Lower lobe of right lung (tissue), 2 donors: ENCODE measurements at places on chromosomes 7 and 10. TPM values are rescaled to one million over a fixed set of nuclear protein-coding genes. Genes with fewer than 3 reads are reported as not detected.

DNA sequence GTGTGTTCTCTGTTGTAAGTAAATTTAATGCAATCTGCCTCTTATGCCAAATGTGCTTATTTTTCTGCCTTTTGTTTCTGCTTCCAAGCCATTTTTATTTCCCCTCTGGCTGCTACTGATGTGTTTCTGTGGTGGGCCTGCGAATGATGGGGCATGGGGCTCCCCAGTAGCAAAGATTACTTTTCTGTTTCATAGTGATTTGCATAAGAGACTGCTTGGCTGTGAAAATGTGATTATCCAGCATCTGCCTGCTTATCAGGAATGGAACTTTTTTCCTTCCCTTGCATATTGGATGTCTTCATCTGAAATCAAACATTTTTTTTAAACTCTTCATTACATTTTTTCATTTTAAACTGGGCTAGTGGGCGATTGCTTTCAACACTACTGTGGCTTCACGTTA lies 57.7 kb upstream of the BTBD16 start:
- no peaks in the 10 kb centered on the region for H3K27me3 ChIP-seq
- H3K27ac ChIP-seq = no peak overlapping the region
- no peaks in the 10 kb centered on the region for H3K4me1 ChIP-seq
- no peak for DNase-seq

AKR1D1 gene
- not detected for total RNA-seq

GRCh38 chr10:20745556-20746375 lies 151.3 kb downstream of the NEBL start:
- H3K27me3 ChIP-seq = no peaks in the 10 kb centered on the region
- H3K4me3 ChIP-seq = no peak overlapping the region
- no peak overlapping the region for H3K27ac ChIP-seq
- H3K4me1 ChIP-seq = no peaks in the 10 kb centered on the region
- DNase-seq = no peak

DNA sequence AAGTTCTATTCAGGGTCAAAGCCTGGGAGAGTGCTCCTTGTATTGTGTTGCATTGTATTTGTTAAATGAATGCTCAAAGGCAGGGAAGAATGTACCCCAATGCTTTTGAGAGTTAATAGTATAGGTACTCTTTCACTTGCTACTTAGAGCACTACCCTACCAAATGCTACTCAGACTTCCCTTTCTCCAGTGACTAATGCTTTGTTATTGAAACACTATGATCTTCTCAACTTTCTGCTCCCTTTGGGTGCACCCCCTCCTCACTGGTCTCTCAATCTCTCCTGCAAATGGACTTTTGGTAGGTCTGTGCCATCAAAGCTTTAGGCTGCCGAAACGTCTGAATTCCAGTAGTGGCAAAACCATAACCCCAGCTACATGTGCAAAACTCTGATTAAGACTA lies 177.7 kb upstream of the AHR start:
- H3K36me3 ChIP-seq = no peaks in the 10 kb centered on the region
- H3K4me3 ChIP-seq = no peak overlapping the region
- H3K27ac ChIP-seq = no peak overlapping the region
- peaks cover 8% of the 10 kb centered on the region for H3K4me1 ChIP-seq
- DNase-seq = no peak
